Effector CD4-positive, alpha-beta T cell (primary cell): ENCODE measurements at places on chromosomes 4 and X.

DNA sequence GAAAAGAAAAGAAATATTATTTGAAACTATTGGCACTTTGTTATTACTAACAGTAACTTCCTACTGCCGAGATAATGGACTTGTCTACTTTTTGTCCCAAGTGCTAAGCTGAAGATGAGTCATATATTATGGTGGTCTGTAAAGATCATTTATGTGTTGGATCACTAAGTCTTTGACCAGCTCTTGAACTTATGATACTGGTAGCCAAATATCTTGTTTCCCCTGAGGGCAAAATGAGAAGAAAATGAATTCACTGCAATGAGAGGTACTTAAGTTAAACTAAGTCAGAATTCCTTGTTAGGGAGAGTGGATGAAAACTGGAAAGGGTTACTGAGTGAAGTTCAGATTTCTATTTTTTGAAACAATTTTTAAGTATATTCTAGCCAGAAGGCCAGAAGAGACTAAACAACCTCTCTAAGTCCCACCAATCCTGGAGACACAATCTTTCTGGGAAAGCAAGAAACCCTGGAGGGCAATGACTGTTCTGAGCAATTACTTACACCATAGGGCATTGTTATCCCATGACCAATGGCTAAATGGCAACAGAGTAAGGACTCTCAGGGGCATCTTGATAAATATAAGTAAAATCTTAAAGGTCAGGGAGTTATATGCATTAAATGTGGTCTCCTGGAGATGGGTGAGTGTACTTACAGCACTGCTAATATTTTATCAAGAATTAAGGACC is 287.7 kb downstream of the STIM2 start:
- DNase-seq, result no peak

DNA sequence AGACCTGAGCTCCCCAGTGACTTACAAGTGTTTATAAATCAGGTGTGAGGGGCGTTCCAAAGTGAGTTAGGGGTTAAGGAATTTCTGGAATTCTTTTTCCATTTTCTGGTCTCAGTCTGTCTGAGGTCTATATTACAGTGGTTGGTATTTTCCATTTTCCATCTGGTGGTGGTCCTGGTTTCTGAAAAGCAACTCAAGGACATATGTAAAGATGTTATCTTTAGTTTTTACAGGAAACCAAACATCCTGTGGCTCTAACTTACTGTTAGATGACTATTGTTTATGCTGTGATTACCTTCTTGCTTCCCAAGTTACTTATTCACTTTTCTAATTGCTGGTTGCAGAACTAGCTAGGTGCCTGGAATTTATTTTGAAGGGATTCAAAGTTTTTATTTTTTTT is 53.5 kb upstream of the IL21 start:
- DNase-seq, result no peak

- DNase-seq, result no peak
Observed at GRCh38 chrX:54483946-54484345, 12.1 kb downstream of the FGD1 start.

DNA sequence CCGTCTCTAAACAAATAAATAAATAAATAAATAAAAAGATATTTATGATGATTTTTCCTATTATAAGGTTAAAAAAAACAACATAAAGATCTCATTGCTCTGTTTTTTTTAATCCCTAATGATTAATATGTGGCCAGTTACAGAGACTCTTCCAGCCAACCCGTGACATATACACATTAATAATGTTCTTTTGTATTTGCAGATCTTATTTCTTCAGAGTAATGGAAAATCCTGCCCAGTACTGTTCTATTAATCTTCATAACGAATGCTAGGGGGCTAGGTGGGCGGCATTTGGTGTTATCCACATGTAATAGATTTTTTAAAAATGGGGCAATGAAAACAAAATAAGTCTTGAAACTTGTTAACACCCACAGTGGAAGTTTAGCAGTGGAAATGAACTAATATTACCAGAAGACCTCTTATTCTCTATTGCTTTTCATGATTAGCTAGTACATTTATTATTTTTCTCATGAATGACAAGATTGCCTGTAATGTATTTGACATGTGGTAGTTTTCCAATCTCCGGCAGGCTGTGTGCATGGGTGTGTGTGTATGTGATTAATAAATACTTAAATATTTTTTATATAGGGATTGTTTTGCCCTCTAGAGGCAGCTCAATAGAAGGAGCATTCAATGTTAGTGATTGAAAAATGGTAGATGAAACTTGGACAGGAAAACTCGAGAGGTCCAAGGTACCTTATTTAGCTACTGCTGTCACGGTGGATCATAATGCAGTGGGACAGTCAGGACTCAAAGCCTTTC is 457.4 kb downstream of the IL1RAPL1 start:
- DNase-seq, result no peak

- DNase-seq, result no peak
Observed at GRCh38 chr4:150366487-150366999, 215.4 kb upstream of the MAB21L2 start.

GRCh38 chr4:3179126-3179706 is 69.7 kb upstream of the MSANTD1 start:
- DNase-seq, result no peak

DNA sequence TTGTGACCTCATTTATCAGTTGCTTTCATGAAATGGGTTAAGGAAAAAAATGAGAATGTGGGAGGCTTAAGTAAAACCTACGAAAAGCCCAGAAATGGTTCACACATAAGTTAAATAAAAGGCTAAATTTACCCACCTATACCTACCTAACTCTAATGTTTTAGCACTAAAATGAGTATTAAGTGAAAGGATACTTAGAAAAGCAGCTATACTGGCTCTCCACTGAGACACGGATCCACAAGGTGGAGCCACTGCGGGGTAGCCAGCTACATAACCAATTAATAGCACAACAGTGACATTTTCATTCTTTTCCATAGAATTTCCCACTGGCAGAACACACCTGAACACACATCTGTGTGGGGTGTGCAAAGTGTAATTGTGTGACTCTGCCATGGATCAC is 101.9 kb downstream of the MAML3 start:
- peak; percentile 6 for DNase-seq

DNA sequence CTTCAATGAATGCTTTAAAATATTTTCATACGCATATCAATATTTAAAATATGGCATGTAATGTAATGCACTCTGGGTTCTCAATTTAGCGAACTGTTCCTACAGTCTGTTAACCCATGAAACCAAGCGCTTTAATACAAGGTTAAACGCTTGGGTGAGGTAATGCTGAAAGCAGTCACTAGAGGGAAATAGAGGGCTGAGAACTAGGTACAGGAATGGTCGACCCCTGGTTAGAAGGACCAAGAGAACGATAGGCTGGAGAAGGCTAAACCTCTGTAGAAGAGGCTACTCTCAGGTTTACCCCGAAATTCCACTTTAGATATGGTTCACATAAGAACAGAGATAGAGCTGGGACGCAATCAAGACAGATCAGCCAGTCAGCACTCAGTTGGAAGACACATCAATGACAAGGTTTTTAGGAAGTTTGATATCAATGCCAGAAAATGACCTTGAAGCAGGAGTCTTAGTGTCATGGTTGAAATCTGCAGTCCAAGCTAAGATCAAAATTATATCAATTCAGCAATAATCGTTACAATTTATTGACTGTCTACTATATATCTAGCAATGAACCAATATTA is 26.9 kb downstream of the ARSJ start:
- no peak for DNase-seq

DNA sequence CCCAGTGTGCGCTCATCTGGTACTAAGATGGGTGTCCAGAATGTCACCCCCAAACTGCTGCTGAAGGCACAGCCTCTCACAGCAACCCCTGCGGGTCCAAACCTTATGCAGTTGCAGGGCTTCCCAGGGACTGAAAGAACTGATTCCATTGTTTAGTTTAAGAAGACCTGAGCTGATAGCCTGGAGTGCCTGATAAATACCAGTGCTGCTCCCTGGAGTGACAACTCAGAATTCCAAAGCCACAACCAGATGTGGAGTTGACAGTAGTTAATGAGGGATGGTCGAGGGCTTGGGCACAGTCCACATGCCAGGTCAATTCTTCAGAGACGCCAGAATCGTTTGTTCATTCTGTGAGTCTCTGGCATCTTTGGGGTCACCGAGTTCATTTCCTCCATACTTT is 71.2 kb downstream of the LNX1 start:
- no peak for DNase-seq

GRCh38 chr4:148044089-148044911 is 312.4 kb downstream of the ARHGAP10 start:
- no peak for DNase-seq

- DNase-seq, result no peak
Observed at GRCh38 chr4:104629601-104630000, 134.9 kb upstream of the CXXC4 start.

DNA sequence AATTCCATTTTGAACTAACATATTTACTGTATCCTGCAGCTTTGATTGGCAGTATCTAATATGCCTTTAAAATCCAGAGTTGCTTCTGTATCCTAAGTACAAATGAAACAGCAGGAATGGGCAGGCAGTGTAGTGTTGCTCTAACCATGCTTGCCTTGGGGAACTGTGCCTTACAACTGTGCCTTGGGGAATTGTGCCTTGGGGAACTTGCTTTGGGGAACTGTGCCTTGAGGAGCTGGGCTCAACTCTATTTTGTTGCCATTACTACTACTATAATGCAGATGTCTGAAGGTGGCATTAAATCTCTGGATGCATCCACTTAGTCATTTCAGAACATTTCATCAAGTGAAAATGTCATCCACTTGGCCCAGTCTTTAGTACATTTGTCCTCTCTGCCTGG is 6.9 kb downstream of the CXCL3 start:
- no peak for DNase-seq

GRCh38 chr4:86848732-86849619 is at the start of gene SLC10A6:
Gene SLC10A6 (minus strand): TSS chr4:86849384. CDS start chr4:86849115, 269 bp downstream.
- no peak for DNase-seq
